Stimulated activated CD4-positive, alpha-beta T cell treated with anti-CD3 and anti-CD28 coated beads, Interleukin-1b, Interleukin-23, amount 100 ng/mL, for 1 hour (primary cell): ENCODE measurements at places on chromosomes 2 and 18.

GRCh38 chr2:9401059-9401547, 22.2 kb downstream of the ITGB1BP1 start:
- DNase-seq, result no peak

DNA sequence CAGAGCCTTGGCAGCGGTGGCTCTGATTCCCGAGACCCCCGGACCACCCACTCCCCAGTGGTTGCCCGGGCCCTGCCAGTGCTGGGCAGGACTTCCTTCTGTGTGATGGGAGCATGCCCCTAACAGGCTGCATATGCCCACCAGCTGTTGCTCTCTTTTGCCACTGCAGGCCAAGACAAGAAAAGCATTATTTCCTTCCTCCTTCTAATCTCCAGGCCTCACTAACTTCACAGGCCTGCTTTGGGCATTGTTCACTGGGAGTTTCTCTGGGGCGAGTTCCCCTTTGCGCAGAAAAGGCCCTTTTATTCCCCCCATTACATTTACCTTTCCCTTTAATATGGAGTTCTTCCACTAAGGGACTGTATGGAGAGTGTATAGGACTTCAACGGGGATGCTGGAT, 249.1 kb upstream of the SIX2 start:
- DNase-seq, result no peak

DNA sequence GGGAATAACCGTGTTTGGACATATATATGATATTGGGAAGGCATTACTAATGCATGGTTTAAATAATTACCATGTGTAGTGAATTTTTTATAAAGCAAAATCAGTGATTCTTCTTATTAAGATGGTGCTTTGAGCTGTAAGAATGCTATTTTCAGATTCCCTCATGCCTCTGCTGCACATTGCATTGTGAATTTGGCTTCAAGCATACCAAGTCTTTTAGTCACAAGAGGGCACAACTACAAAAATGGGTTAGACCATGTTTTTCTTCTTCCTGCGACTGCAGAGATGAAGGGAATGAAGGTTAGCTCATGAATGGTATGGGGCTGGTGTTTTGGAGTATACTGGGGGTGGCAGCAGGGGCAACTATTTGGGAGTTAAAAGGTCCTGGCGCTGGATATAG, 320.1 kb downstream of the SLC4A3 start:
- no peak for DNase-seq

DNA sequence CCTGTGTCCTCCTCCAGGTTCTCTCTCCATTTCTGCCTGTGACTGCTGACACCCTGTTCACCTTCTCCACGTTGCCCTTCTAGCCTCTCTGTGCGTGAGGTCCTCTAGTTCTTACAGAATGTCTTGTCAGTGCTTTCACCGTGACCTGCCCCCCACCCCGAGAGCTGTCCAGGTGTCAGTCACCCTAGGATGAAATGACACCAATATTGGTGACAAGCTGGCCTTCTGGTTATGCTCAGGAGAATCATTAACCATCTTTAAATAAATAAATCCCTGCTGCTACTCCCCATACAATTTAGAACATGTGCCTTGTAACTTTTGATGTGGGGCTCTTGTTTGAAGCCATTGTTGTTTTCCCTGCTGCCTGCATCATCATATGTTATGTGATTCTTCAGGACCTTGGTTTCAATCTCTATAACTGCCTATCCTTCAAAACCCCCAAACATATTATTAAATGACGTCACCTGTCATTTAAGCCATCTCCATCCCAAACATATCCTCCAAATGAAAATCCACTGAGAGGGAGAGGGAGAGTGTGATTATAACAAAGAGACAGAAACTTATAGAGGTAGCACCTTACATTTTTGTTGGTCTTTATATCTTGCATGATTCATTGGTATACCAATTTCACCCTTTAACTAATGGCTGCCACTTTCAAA, 496.3 kb downstream of the PARD3B start:
- no peak for DNase-seq

GRCh38 chr2:5495586-5495985, 196.6 kb upstream of the SOX11 start:
- DNase-seq, result no peak

DNA sequence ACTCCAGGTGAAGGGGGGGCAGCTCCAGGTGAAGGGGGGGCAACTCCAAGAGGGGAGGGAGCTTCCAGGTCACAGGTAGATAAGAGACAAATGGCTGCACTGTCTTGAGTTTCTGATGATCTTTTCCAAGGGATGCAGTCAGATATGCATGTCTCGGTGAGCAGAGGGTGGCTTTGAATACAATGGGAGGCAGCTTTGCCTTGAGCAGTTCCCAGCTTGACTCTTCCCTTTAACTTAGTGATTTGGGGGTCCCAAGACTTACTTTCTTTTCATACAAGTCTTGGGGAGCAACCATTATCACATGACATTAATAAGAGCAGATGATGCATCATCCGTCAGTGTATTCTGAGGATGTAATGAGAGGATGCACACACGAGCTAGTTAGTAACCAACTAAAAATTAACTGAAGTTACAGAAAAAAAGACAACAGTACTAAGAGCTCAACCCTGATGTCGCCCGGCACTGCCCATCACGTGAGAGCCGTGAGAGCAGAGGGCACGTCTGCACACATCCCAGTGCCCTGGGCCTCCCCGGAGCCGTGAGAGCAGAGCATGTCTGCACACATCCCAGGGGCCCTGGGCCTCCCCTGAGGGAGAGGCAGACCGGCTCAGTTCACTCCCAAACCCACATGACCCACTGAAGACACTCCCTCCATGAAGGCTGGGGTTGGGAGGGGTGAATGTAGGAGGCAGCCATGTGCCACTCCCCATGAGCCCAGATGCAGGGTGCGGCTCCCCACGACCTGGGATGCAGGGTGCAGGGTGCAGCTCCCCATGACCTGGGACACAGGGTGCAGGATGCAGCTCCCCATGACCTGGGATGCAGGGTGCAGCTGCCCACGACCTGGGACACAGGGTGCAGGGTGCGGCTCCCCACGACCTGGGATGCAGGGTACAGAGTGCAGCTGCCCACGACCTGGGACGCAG, 39.4 kb downstream of the PXDN start:
- no peak for DNase-seq

DNA sequence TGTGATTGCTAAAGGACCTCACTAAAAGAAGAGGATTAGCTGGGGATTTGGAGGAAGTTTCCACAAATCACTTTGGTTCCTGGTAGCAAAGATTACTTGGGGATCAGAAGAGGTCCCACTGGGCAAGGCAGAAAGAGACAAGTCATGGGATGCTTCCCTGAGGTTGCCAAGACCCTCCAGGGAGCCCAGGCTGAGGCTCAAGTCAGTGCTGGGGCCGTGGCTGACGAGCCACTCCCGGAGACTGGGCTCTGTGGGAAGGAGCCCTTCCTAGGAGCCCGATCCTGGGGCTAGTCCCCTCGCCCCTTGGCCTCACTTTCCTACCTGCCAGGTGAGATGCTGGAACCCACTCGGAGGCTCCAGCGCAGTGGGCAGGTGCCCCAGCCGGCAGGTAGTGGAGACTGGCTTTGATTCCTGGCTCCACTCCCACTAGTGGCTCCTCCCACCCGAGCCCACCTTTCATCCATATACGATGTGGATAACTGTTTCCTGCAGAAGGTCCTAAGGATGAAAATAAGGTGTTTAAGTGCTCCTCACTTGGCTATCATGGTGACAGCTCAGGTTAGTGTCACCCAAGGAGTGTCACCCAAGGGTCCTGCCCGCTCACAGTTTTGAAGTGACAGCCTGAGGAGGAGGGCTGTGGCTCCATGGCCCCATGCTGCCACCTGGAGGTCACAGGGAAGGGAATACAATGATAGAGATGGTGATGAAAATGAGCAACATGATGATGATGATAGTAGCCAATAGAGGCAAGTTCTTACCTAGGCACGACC, 100.5 kb downstream of the CAPN13 start:
- peak; percentile 41 for DNase-seq

DNA sequence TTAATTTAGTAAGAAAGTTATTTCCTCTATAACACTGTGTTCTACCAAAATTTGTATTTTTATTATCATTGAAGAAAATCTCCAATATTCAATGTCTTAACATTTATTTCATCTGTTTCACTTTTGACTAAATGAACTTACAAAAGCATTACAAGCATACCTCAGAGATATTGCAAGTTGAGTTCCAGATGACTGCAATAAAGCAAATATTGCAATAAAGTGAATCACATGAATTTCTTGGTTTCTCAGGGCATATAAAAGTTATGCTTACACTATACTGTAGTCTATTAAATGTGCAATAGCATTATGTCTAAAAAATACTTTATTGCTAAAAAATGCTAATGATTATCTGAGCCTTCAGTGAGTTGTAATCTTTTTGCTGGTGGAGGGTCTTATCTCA, 78.3 kb downstream of the TTC32 start:
- DNase-seq, result no peak

GRCh38 chr18:57461652-57462269, 26.6 kb downstream of the ONECUT2 start:
- DNase-seq, result no peak

GRCh38 chr2:101466426-101466825, 8.5 kb downstream of the RFX8 start:
- DNase-seq, result no peak

DNA sequence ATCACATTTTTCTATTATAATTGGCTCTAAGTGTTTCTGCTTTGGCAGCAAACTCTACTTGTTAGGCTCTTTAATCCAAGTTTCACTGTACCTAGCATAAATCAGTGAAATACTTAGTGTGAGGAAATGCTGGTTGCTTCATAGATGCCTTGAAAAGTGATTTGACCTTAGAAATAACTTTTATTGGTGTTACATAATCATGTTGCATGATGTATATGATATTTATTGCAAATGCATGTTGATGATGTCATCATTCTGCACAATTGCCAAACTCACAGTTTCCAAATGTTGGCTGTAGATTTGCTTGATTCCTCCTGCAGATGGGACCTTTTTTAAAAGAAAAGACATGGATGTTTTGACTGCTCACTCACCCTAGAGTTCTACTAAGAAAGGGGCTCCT, 137.6 kb upstream of the BCL2L11 start:
- no peak for DNase-seq

- DNase-seq, result no peak
Measured at GRCh38 chr2:63035169-63035568, 15.5 kb upstream of the OTX1 start.

DNA sequence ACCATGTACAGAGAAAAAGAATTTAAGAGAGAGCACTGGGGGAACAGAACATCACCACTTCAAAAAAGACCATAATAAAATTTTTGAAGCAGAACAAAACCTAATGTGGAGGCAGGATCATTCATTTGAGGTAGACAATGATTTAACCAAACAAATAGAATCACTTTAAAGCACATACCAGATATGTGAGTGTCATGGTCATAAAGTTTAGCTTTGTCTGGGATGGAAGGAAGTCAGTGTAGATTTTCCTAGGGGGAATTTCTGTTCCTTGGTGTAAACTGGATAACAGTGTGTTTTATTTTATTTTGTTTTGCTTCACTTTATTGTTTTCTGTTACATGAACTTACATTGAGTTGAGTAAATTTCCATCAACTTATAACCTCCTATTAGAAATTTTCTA, 120.8 kb downstream of the CRIM1 start:
- no peak for DNase-seq

DNA sequence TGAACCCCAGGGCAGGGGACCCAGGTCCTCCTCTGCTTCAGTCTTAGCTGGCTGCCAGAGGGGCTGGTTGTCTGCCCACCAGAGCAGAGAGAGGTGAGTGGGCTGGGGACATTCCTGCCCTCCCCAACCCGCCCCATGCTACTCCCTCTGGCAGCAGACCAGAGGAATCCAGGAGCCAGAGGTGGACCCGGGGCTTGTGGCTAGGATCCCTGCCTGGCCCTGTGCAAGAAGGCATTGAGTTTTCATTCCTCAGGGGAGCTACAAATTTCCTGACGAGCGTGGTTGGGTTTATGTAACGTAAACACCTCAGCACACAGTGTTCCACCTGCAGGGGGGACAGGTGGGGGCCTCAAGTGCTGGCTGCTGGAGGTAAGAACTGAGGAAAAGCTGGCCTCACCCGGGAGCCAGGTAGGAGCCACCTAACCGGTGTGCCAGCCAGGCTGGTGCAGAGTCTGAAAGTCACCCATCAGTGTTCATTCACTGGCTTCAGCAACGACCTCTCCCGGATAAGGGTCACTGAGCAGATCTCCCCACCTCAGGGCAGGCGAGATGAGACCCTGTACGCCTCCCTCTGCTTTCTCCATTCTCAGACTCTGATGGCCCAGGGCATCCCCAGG, 246.8 kb downstream of the DYSF start:
- DNase-seq, result no peak

GRCh38 chr2:177399376-177399775, 6.8 kb downstream of the AGPS start:
- DNase-seq, result no peak

DNA sequence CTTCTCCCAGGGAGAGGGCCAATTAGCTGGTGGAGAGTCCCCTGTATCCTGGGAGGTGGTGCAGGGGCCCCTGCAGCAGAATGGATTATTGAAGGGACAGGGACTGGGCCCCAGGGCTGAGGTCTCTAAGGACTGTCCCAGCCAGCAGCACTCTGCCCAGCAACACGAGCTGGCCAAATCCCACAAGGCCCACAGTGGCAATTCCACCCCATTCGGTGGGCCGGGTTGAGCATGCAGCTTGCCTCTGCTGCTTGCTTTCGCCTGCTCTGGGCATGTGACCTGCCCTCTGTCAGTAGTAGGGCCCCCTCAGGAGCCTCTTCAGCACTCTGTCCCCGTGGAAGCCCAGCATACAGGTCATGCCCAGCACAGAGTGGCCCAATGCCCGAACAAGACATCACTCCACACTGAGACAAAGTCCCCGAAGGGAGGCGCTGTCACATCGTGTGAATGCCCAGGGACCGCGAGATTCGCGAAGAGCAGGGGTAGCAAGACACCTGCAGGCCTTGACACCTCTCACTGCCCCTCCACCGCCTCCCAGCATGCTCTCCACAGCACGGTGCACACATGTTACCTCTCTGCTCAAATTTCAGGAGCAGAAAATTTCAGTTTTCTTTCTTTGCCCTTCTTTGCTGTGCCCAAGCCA, 65.4 kb downstream of the CRACDL start:
- DNase-seq, result no peak

GRCh38 chr2:150153646-150154307, 333.7 kb downstream of the RND3 start:
- no peak for DNase-seq

DNA sequence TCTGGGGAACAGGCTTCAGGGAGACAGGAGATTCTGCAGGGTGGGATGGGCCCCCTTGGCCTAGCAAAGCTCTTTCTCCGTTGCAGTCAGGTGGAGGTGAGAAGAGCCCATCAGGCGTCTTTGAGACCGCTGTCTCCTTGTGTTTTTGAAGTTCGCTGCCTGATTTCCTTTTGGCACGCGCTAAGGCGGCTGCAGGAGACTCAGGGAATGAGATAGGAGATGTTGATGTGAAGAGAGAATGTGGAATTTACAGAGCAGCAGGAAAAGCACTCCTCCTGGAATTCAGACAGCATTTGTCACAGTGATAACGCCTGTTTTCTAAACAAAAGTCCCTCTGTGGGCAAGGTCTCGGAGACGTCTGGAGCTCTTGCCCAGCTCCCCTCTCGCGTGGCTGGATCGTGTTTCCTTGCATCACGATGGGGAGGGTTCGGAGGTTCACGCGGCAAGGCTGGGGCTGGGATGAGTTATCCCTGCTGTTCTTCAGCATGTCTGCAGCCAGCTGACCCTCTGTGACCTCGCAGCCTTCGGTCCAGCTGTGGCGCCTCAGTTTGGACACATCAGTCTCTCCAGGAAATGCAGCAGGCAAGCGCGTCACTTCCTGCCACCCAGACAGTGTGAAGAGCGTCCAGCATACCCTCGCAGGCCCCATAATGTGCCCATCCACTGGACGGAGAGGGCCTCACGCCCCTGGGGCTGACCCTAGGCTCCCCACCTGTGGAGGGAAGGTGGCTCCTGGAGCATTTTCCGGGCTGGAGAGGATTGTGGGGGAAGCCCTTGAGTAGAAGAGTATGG, 30.2 kb downstream of the GLI2 start:
- no peak for DNase-seq

- DNase-seq, result no peak
Measured at GRCh38 chr2:138359532-138359931, 142.0 kb upstream of the SPOPL start.
